ENCODE measurements at places on chromosomes 5 and 9. TPM values are rescaled to one million over a fixed set of nuclear protein-coding genes. Genes with fewer than 3 reads are reported as not detected.

DNA sequence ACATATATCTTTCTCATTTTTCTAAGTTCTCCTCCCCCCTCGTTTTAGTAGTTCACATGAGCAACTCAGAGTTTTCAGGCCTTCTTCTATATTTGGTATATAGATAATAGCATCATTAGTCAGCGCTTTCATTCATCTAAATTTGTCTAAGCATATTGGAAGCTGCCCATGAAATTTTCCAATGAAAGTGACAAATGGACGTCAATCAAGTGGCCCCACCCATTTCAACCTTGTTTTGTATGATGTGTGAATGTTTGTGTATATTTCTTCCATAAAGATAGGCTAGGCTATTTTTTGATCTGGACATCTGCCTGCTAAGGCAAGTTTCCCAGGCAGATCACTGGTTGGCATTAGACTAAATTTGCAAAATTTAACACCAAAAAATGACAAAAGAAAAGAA, 104.0 kb upstream of the SSBP2 start:
- DNase-seq = no peak

DNA sequence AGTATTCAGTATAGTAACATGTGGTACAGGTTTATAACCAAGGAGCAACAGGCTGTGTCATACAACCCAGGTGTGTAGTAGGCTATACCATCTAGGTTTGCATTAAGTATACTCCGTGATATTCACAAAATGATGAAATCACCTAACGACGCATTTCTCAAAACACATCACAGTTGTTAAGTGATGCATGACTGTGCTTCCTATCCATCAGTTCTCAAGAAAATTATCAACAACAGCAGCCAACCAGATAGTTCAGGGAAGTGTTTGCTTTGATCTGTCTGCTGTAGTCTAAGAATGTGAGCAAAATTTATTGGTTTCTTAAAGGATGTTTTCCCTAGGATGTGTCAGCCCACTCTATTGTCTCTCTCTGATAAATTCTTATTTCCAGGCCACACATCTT, 7.4 kb downstream of the ZBTB26 start:
- no peak for DNase-seq

The TMED9 gene
- total RNA-seq = 240 TPM

- no peak for DNase-seq
Measured at GRCh38 chr5:143372187-143372829, 31.2 kb downstream of the NR3C1 start.

Measured in Caco-2 (cell line).